ENCODE measurements at places on chromosomes 1 and 21.

DNA sequence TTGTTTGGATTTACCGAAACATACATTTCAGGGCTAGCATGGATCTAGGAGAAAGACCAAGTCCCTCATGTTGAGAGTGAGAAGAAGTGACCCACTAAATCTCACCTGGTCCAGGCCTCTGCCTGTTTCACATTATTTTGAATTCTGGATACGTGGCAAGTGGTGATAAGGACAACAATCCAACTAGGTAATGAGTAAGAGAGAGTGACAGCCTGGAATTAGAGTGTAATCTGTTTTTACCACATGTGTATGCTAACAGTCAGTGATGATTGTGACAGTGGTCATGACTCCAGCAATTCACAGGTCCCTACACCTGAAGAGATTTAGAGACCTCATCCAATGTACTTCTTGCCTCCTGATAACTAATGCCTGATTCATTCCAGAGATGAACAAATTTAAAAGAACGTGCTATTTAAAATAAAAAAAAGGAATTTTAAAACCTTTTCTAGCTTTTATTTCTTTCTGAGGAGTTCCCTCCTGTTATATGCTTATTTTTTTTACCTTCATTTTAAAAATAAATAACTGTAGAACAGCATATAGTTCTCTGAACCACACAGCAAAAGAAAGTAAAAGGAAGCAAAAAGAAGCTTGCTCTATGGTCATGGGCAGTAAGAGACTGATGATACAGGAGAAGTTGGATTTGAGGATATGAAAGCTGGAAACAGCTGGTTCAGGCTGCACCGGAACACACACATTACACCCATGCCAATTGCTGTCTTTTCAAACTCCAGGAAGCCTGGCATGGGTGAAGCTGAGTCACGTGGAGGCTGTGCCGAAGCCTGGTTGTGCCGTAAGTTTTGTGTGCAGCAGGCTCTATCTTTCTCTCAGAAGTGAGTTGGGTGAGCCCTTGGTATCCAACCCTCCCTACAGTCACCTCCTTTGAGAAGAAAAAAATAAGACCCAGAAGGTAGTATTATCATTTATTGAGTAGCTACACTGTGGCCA is 14.7 kb downstream of the C1orf116 start:
- no peak for DNase-seq

DNA sequence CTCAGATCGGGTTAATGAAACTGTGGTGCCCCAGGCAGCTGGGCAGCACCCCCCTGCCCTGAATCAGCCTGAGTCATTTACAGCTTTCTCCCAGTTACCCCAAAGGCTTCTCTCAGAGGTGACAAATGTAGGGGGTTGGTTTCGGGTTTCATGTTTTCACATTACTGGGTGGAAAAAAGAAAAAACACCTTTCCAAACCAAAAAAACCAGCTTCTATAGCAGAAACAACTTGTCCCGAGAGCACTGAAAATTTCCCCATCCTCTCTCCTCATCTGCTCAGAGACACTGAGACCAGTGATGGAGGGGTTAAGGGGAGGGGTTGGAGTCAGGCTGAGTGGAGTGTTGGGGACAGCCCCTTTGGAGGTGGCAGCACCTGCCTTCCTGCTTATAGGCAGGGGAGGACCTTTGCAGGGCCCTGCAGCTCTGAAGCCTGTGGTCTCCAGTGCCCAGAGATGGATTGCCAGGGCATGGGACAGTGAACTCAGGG is 15.6 kb downstream of the UTP11 start:
- no peak for DNase-seq

DNA sequence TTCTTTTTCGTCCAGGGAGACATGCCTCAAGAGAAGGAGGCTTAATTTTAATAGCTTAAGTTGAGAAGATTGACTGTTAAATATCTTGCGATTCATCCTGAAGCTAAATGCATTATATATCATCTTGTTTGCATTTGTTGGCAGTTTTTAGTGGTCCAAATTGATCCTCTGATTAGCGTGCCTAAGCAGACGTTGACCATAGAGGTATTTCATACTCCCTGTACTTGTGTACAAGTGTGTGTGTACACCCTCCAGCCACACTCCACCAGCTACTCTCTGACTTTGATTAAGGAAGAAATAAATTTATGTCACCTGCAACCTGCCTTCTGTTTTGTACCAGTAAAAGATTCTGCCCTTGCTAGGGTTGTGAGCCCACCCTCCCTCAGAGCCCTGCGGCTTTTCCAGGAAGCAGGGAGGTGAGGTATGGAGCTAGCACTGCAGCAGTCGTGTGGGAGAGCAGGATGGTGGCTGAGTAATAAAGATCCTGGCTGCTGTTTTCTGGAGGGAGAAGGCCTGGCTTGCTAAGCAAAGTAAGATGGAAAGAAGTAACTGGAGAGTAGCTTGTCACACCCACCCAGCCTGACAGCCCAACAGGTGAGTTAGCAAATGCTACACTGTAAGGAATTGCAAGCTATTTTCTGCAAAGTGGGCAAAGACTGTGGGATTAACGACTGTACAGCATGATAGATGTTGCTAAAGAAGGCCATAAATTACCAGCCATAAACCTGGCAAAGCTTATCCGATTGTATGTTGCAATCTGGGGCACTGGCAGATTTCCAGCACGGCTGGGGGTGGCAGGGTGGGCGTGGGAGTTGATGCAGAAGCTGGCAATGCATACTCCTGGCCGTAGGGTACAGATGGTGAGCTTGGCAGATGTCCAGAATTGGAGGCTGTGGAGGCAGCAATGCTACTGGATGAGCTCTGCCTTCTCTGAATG is 170.2 kb downstream of the TNR start:
- DNase-seq: no peak

- DNase-seq: no peak
Measured at GRCh38 chr1:170562646-170563338, 30.8 kb downstream of the GORAB start.

DNA sequence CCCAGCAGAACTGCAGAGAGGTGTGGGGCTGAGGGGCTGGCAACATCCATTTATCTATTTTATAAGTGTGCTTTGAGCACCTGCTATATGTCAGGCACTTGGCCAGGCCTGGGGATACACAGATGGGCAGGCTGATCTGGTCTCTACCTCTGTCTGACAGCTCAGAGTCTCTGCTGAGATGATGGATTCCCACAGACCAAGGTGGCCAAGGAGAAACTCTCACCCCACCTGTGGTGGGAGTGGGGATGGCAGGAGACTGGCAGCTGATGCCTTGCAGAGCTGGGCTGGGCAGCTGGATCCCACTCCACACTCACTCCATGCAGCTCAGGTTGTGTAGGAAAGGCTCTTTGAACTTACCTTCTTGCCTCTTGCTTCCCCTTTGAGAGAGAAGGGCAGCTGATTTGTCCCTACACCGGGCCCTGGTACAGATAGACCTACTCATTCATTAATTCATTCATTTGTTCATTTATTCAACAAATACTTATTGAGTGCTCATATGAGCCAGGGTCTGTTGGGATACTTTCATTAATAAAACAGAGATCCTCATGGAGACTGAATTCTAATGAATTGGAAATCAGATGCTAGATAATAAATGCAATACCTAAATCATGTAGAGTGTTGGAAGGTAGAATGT is 9.0 kb downstream of the ADORA1 start:
- no peak for DNase-seq

All from NCI-H526 (cell line).